K562 (cell line): ENCODE measurements at places on chromosomes 2 and 18.
A peak's percentile ranks its signal among the peaks of the same experiment; 100 is the strongest.

DNA sequence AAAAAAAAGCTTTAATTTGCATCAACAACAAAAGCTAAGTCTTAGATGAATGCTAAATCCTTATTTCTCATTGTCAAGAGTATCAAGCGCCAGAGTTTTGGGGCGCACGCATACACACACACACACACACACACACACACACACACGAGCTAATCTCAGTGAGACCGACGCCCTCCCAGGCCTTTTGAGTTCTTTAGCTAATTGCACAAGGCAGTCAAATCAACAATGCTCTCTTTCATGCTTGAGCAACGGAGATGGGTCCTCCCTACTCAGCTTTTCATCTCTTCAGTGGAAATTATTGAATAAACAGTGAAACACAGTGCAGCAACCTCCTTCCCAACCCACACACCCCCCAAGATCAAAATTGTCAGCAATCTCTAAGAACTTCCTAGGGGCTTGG is 19.2 kb downstream of the GKN1 start:
- H3K4me3 ChIP-seq, result no peak overlapping the region
- H3K4me1 ChIP-seq, result no peaks in the 10 kb centered on the region
- H3K27me3 ChIP-seq, result no peaks in the 10 kb centered on the region; the same call in 1 of the 3 replicates
- DNase-seq, result no peak
- no peaks in the 10 kb centered on the region for H3K36me3 ChIP-seq

- no peak for DNase-seq
- H3K4me1 ChIP-seq, result no peaks in the 10 kb centered on the region
- H3K27ac ChIP-seq, result no peak overlapping the region
- peaks cover 84% of the 10 kb centered on the region for H3K27me3 ChIP-seq
- H3K4me3 ChIP-seq, result no peak overlapping the region
Measured at GRCh38 chr2:8496079-8496478, 185.8 kb upstream of the ID2 start.

- H3K27ac ChIP-seq, result no peak overlapping the region
- H3K4me1 ChIP-seq, result no peaks in the 10 kb centered on the region
- no peaks in the 10 kb centered on the region for H3K27me3 ChIP-seq
- H3K36me3 ChIP-seq, result no peaks in the 10 kb centered on the region
- H3K4me3 ChIP-seq, result no peak overlapping the region
- DNase-seq, result no peak
Measured at GRCh38 chr2:84912984-84913383, 7.5 kb downstream of the TMSB10 start.

DNA sequence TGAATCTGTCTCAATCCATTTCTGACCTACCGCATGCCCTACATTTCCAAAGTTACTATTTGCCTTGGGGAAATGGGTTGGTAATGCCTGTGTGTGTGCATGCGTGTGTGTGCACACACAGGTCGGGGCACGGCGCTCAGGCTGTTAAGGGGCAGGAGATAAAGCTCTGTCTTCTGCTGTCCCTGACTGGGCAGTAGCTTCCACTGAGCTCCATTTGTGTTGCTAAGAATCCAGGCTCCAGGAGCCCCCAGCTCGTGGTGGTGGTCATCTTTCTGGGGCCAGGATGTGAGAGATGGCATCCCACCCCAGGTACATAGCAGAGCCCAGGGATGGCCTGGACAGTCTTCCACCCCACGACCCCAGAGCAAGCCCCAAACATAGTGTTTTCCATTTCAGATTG is 66.7 kb upstream of the HS6ST1 start:
- no peak overlapping the region for H3K27ac ChIP-seq
- H3K36me3 ChIP-seq, result no peaks in the 10 kb centered on the region
- H3K4me1 ChIP-seq, result no peaks in the 10 kb centered on the region
- H3K27me3 ChIP-seq, result peaks cover 18% of the 10 kb centered on the region

GRCh38 chr18:53165770-53166169 is 825.8 kb downstream of the DCC start:
- H3K27me3 ChIP-seq, result no peaks in the 10 kb centered on the region
- H3K27ac ChIP-seq, result no peak overlapping the region
- no peak for DNase-seq
- H3K4me1 ChIP-seq, result no peaks in the 10 kb centered on the region
- H3K4me3 ChIP-seq, result no peak overlapping the region
- no peaks in the 10 kb centered on the region for H3K36me3 ChIP-seq

GRCh38 chr2:21461754-21462240 is 338.0 kb downstream of the TDRD15 start:
- no peak overlapping the region for H3K4me3 ChIP-seq
- H3K4me1 ChIP-seq, result no peaks in the 10 kb centered on the region
- no peaks in the 10 kb centered on the region for H3K27me3 ChIP-seq
- H3K27ac ChIP-seq, result no peak overlapping the region
- no peaks in the 10 kb centered on the region for H3K36me3 ChIP-seq

- no peak overlapping the region for H3K27ac ChIP-seq
- DNase-seq, result no peak
- no peak overlapping the region for H3K4me3 ChIP-seq
- H3K36me3 ChIP-seq, result no peaks in the 10 kb centered on the region
- H3K27me3 ChIP-seq, result no peaks in the 10 kb centered on the region
Measured at GRCh38 chr2:128452536-128453530, 134.2 kb upstream of the HS6ST1 start.

GRCh38 chr2:39648580-39648979 is 17.1 kb upstream of the TMEM178A start:
- no peak overlapping the region for H3K27ac ChIP-seq
- no peak overlapping the region for H3K4me3 ChIP-seq
- DNase-seq, result no peak

DNA sequence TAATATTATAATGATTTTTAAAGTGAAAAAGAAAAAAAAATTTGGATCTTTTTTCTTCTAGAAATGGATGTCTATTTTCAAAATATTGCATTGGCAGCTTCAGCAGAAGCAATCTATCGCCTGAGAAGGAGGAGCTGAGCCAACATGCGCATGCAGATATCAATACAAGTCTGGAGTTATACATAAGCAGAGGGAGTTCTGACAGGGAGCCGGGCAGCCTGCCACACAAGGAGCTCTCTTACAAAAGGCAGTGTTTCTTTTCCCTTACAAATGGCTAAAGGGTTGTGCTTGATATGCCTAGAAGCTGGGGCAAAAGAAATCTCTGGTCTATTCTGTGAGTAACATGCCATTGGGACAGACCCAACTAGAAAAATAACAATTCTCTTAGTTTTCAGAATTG is 291.9 kb upstream of the TRIB2 start:
- no peaks in the 10 kb centered on the region for H3K36me3 ChIP-seq
- no peak for DNase-seq
- no peak overlapping the region for H3K27ac ChIP-seq
- H3K27me3 ChIP-seq, result no peaks in the 10 kb centered on the region
- H3K4me3 ChIP-seq, result no peak overlapping the region

DNA sequence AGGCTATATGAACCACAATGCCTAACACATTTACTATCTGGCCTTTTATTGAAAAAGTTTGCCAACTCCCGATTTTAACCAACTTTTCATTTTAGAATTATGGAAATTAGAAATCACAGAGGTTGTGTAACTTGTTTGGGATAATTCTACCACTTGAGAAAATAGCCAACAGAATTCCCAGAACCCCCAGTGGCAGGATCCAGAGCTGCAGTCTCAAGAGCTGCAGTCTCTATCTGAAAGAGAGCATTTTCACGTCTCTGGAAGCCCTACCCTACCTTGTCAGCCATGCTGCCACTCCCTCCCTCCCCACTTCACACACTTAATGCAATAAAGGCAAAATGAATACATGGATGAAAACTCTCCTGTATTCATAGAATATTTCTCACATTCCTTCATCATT is 23.4 kb upstream of the TSPYL6 start:
- H3K4me3 ChIP-seq, result no peak overlapping the region
- peak; percentile 20 for DNase-seq
- no peaks in the 10 kb centered on the region for H3K36me3 ChIP-seq

GRCh38 chr2:15313657-15314056 is 247.5 kb downstream of the NBAS start:
- no peak for DNase-seq
- H3K4me3 ChIP-seq, result no peak overlapping the region
- H3K4me1 ChIP-seq, result peaks cover 9% of the 10 kb centered on the region
- peaks cover 45% of the 10 kb centered on the region for H3K36me3 ChIP-seq
- H3K27ac ChIP-seq, result no peak overlapping the region

- DNase-seq, result no peak
- no peak overlapping the region for H3K4me3 ChIP-seq
- H3K36me3 ChIP-seq, result no peaks in the 10 kb centered on the region
- H3K27me3 ChIP-seq, result peaks cover 21% of the 10 kb centered on the region; the same call in 1 of the 2 replicates
- H3K4me1 ChIP-seq, result no peaks in the 10 kb centered on the region
- no peak overlapping the region for H3K27ac ChIP-seq
Measured at GRCh38 chr2:96663177-96663576, 20.6 kb downstream of the FER1L5 start.
